Brain pericyte (primary cell): ENCODE measurements at places on chromosomes 4 and X.

- DNase-seq, result no peak
These were observed 63.6 kb downstream of the SMIM20 start for GRCh38 chr4:25977397-25978170.

- no peak for DNase-seq
These were observed 39.9 kb downstream of the PDS5A start for GRCh38 chr4:39937683-39938268.

GRCh38 chr4:114563536-114564315 is 34.9 kb upstream of the UGT8 start:
- no peak for DNase-seq

GRCh38 chr4:84803720-84804119 is 162.8 kb downstream of the WDFY3 start:
- no peak for DNase-seq

- no peak for DNase-seq
These were observed 37.5 kb downstream of the ANXA10 start for GRCh38 chr4:168129802-168130201.

DNA sequence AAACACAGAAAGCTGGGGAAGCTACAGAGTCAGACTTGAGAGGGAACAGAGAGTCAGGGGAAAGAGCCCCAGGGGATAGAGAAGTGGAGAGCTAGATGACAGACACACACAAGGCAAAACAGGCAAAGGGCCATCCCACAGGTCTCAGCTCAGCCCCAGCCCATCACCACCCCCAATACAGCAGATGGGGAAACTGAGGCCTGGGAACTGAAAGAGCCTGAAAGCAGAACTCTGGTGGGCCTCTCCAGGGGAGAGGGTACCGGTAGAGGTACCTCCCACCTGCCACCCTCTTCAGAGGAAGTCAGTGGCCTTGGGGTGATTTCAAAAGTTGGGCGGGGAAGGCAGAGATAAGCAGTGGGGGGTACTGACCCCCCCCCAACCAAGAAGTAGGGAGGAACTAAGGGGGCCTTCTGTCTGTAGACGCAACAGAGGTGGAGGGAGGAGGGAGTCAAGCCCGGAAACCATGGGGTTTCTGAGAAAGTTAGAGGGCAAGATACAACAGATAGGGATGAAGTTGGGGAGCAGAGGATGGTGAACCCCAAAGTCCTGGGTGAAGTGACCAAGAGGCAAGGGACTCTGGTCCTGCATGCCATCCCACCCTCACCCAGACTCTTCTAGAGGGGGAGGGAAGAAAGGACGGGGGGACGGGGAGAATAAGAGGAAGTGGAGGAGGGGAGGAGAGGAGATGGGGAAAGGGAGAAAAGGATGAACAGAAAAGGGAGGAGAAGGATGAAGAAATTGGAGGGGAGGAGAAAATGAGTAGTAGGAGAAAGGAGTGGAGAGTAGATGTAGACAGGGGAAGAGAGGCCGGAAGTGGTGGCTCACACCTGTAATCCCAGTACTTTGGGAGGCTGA is 3.2 kb downstream of the GATA1 start:
- no peak for DNase-seq

DNA sequence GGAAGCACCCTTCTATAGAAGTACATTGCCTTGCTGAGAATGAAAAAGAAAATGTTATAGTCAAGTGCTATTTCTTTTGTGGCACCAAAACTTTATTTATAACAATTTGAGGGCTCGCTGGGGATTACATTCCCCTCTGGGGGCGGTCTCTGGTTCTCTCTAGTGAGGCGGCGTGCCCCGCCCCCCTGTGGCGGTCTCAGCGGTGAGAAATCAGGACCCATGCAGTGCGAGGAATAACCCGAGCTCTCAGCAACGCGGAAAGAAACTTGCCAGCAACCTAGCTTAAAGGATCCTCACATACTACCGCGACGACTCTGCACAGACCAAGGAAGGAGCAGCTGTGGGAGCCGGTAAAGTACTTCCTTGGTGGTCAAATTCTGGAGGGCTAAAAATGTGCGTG is 83.4 kb upstream of the SHISA3 start:
- DNase-seq, result no peak

GRCh38 chr4:153372967-153373562 is 28.6 kb downstream of the MND1 start:
- no peak for DNase-seq

GRCh38 chr4:168651374-168651773 is 154.5 kb downstream of the PALLD start:
- DNase-seq, result no peak

- no peak for DNase-seq
These were observed 67.0 kb upstream of the ANXA3 start for GRCh38 chr4:78484574-78484973.

GRCh38 chrX:124033821-124034220 is 72.3 kb downstream of the STAG2 start:
- DNase-seq, result no peak

- peak; percentile 72 for DNase-seq
These were observed 15.4 kb downstream of the FAM9C start for GRCh38 chrX:13028871-13029636.

GRCh38 chr4:157810137-157810774 is 362.6 kb downstream of the GASK1B start:
- no peak for DNase-seq

GRCh38 chr4:42151568-42152506 is 618 bp downstream of the BEND4 start:
- no peak for DNase-seq

DNA sequence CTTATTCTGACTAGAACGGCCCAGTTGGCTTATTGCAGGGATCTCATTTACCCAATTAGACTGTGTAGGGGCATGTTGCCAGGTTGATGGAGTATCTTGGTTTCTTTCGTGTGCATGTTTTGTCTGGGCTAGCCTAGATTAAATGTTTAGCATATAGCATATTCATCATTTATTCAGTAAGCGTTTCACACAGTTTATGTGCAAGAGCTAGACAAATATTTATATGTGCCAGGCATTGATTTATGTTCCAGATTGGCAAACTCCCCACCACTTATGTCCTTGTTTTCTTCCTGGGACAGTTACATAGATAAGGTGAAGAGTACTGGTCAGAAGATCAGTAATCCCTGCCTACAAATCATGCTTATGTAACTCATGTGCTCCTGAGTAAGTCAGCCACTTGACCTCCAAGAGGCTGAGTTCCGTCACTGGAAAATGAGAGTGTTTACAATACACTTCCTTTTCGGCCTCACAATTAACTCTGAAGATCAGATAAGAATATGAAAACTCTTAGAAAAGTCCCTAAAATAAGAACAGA is 57.2 kb downstream of the RUFY3 start:
- no peak for DNase-seq

GRCh38 chr4:8117278-8117682 is 41.3 kb downstream of the ABLIM2 start:
- DNase-seq, result no peak

DNA sequence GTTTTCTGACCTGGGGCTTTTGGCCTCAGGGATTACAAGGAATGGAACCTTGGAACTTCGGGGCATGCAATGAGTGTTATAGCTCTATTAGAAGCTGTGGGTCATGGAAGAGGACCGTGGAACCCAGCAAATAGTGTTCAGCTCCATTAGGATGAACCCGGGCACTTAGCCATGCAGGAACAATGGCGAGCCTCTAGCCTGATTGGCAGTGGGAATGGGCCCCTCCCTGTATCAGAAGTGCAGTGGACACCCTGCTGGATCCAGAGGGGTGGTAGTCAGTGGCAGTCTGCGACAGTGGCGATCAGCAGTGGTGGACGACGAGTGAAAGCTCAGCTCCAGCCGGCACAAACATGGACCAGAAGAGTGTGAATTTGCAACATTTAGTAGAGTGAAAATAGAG is 315.4 kb upstream of the TECRL start:
- no peak for DNase-seq

DNA sequence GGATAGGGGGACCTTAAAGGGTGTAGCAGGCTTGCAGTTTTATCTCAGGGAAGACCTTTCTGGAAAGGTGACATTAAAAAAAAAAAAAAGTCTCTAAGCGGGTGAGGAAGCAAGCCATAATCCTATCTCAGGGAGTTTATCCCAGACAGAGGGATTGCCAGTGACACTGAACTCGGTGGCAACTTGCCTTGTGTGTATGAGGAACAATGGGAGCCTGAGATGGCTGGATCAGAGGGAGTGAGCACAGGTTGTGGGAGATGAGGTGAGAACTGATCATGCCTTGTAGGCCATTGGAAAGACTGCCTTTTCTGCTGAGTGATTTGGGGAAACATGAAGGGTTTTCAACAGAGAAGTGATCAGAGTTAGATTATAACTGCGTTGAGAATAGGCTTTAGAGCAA is 31.1 kb downstream of the DTHD1 start:
- no peak for DNase-seq

DNA sequence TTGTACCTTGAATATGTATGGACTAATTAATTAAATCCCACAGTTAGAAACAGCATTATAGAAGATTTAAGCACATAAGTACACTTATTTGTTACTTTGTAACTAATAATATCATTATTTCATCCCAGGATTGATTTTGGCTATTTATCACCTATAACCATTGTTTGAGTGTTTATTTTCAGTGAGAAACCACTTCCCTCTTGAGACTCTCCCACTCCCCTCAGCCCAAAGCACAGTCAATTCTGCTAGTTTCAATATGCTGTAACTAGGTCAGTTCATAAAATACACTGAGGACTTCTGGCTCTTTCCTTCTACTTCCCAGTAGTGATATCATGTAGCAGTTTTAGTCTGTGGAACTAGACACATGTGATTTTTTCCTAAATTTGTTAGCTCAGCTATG is 16.3 kb downstream of the OFD1 start:
- DNase-seq, result no peak

DNA sequence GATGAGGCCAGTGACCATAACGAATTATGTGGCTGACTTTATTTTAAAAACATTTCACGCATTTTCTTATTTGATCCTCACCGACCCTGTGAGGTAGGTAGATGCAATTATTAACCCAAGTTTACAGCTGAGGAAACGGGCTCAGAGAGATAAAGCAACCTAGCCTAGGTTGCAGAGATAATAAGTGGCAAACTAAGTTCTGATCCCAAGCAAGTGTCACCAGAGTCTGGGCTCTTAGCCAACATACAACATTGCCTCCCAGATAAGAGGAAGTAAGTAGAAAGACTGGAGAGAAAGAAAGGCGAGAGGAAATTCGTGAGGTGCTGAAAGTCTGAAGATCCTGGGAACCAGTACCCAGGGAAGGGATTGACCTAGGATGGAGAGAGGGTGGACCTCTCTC is 77.4 kb upstream of the GPR50 start:
- no peak for DNase-seq

GRCh38 chr4:187128222-187128621 is 404.6 kb upstream of the FAT1 start:
- no peak for DNase-seq

DNA sequence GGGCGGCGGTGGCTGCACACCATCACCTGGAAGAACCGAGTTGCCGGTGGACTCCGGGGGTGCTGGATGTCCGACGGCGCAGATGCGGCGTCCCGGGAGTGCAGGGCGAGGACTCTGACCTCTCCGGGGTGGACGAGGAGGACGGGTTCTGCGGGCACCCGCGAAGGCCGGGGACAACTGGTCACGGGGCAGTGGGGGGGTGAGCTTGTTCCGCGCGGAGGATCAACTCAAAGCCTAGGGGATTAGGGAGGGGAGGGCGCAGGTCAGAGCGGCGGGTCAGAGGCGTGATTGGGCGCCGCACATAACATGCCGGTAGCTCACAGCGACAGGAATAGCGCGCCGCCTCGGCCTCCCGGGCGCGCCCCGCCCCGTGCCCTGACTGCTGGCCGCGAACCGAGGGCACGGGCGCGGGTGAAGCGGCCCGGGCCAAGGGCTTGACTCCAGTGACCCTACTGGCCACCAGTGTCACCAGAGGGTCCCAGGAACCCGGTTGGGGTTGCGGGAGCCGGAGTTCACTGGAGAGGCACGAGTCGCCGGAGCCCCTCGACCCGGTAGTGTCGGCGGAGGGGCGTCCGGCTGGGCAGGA is at the start of gene KLHL34:
Gene KLHL34, minus strand, starts transcription at position 179 of the 586 bp plus-strand sequence. CDS start 542 bp downstream, outside the sequence.
- DNase-seq, result no peak

- no peak for DNase-seq
These were observed 135.4 kb downstream of the ASMT start for GRCh38 chrX:1750267-1750666.

DNA sequence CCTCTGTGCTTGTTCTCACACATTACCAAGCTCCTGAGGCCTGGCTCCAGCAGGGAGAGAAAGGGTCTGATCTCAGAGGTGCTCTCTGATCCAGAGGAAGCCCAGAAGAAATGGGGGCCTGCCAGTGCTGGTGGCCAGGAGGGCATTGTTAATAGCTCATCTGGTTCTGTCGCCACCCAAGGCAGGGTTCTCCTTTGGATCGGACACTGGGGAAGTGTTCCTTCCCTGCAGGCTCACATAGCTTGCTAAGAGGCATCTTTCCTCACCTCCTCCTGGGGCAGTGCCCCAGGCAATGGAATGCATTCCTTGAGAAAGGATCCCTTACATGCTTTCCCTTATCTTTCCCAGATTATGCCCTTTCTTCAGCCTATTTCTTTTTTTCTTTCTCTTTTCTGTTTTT is 53.8 kb downstream of the RBM47 start:
- no peak for DNase-seq

GRCh38 chrX:123920105-123920785 is 41.3 kb upstream of the STAG2 start:
- no peak for DNase-seq

DNA sequence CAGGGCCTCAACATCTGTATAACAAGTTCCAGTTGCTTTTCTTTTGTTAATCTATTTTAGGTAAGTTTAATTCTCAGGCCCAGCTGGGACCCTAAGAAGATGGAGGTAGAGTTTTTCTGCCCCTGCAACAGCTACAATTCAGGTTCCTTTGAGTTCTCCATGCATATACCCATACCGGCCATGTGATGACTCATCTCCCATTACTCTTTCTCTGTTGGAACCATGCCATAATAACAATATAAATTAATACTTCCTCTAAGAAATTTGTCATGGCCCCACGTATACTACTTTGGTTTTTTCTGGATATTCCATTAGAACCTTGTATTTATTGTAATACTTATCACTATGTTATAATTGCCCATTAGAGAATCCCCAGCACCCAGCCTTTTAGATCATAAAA is 1.3 kb upstream of the INTU start:
- no peak for DNase-seq

DNA sequence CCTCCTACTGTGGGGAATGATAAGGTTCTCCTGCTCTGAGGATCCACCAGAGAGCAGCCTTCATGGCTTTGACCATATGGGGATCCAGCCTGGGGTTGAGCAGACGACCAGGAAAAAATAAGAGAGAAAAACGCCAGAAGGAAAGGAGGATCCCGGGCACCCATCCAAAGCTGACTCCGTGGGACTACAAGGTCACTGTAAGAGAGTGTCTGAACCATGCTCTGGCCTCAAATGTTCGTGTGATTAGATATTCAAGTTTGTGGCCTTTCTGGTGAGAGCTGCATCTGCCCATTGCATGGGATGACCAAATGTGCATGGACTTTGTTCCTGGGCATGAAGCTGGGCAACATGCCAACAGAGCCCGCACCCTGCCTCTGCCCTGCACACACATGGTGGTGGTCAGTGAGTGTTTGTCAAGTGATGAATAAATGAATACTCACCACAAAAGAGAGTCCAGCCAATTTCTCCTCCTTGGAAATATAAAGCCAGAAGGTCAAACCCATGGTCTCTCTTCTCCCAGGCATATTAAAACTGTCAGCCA is 346.0 kb upstream of the GATB start:
- DNase-seq, result no peak

GRCh38 chr4:16082041-16082425 is 1.8 kb downstream of the PROM1 start:
- DNase-seq, result no peak

GRCh38 chrX:107597791-107598190 is 30.5 kb upstream of the PRPS1 start:
- DNase-seq, result no peak
